ENCODE measurements at places on chromosomes 12 and 14. TPM values are rescaled to one million over a fixed set of nuclear protein-coding genes. Genes with fewer than 3 reads are reported as not detected.

- DNase-seq: no peak
Measured at GRCh38 chr12:89552376-89552775, 26.5 kb upstream of the POC1B start.

Gene DENND5B
- total RNA-seq: 26.2 TPM

DNA sequence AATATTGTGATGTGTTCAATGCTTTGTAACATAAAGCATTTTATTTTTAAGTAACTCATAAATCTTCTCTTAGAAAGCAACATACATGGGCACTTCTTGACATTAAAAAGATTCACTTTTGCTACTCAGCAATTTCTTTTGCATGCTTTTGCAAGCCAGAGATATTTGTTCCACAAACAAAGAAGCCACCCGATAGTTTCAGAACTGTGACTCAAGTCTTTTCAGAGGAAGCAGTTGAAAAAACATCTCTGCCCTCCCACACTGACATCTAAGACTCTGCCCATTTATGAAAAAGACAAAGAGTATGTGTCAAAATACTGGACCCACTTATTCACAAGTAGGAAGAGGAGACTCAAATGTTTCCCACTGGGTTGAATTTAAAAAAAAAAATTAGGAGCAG lies 7.5 kb downstream of the APPL2 start:
- DNase-seq: no peak

Gene KRT74
- 3.4 TPM for total RNA-seq

Gene ERBB3
- total RNA-seq: 3.1 TPM

GRCh38 chr14:61322799-61323290 lies 1.5 kb downstream of the PRKCH start:
- DNase-seq: peak; percentile 54

Gene HOXC10
- 3.4 TPM for total RNA-seq

- no peak for DNase-seq
Measured at GRCh38 chr14:91839749-91840148, 27.6 kb downstream of the TC2N start.

DNA sequence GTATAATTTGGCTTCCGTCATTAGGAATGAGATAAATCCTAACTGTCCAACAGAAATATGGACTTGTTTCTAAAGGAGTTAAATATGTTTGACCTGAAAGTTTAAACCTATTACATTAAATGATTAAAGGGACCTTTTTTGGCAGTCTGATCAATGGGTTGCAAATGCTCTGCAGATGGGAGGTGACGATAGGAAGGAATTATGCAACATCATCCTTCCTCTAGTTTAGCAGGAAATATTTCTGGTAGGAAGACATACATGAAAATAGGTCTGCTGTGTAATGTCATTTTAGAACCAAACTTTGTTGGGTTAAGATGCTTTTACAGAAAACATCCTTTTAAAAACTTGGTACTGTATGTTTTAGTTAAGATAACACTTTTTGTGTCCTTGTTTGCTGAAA lies 2.6 kb downstream of the LRRC10 start:
- DNase-seq: peak; percentile 14

Gene NRDE2
- 15.6 TPM for total RNA-seq

Gene KCNH3
- total RNA-seq: 0.24 TPM

DNA sequence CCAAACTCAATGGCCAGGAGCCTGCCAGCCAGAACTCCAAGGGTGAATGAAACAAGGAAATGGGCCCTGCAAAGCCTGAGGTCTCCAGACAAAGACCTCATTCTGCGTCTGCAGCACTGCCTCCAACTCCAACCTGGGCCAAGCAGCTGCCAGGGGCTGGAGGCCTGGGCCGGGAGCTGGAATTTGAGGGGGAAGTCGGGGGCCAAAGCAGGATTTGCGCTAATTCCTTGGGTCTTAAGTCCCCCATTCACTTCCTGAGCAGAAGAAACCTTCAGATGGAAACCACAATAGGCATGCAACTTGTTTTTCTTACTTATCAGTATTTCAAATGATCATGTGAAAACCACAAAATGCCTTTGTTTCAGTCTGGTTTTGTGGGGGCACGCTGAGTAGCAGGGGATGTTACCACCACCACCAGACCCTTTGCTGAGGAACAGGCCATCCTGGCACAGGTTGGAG lies 23.0 kb upstream of the TC2N start:
- DNase-seq: no peak

DNA sequence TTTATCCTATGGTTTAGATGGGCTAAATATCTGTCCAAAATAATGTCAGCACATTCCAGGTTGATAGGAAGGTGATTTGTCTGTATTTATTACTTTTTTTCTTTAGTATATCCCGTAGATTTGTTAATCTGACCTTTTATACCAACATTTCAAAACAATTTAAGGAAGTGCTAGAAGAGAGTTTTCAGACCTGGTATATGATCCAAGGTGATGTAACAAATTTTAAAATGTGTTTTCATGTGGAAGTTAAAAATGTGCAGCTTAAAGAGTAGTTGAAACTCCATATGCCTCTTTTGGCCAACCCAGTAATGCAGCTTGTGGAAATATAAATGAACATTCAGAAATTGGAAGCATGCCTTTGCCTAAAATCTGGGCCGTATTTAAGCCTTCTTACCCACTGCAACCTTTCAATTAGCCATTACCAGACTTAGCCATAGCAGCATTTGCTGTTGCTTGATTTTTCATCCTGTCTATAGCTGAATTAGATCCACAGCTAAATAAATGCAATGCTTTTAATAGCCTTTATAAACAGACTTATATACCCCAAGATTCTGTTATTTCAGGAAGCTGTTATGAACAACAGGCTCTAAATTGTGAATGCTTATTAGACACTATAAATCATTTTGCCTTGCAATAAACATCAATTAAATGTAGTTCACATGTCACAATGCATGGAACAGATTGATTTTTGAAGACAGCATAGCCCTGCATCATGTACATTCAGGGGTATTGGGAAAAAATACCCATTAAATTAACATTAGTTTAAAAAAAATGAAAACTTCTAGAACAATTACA lies 271.2 kb downstream of the PDZRN4 start:
- DNase-seq: peak; percentile 79

- peak; percentile 92 for DNase-seq
Measured at GRCh38 chr14:55123101-55123500, 6.0 kb upstream of the LGALS3 start.

DNA sequence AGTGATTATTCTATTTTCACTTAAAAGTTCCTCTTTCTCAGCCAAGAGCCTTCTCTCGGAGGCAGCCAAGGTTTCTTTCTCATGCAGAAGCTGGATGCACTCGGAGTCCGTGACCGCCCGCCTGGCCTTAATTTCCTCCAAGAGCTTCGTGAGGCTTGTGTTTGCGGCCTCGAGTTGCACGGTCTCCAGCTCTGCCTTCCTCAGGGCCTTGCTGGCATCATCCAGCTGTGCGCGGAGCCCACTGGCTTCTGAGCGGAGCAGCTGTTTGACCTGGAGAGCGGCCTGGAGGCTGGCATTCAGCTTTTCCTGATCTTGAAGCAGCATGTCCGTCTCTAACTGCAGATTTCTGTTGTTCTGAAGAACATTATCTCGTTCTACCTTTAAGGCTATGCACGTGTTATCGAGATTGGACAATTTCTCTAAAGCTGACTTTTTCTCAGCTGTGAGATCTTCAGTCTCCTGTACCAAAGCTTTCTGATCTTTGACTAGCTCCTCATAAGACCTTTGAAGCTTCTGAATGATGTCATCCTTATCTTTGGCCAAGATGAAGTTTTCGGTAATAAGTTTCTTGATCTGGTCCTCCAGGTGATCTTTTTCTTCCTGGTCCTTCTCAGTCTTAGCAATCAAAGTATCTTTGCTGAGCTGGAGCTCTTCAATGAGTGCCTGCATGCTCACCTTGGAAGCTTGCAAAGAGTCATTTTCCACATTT lies 57.2 kb upstream of the VPS33A start:
- no peak for DNase-seq

GRCh38 chr12:96872961-96873360 lies 34.1 kb upstream of the NEDD1 start:
- no peak for DNase-seq

DNA sequence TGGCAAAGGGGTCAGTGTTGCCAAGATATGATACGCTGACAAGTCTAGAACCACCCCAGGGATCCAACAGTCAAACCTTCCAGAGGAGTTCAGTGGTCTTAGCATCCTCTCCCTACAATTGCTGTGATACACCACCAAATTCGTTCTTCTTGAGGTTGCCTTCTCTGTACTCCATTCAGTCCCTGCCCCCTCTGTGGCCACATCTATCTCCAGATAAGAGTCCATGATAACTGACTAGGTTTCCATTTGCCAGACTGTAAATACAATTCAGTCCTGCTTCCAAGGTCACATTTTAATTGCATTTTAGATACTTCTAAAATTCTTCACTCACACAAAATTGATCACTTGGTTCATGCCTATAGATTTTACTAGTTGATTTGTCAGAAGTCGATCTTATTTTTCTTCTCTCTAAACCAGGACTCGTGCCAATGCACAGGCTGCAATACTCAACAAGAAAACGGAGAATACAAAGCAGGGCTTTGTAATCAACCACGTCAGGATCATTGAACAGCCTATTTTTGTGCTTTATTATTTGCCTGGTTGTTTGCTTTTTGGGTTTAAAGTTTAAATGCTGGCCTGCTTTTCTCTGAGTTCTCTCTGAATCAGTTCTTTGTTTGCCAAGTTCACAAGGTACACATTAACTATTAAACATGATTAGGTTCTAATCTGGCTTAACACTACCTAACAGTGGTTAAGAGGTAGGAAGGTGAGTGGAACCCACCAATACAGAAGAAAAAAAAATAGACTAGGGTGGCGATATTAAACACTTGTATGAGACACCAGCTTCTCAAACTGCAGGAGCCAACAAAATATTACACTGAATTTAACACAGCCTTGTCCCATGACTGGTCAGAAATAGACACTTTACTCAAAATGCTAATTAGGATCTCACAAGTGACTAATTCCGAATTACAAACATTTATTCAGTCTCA lies 5.3 kb upstream of the TSPAN8 start:
- DNase-seq: no peak

DNA sequence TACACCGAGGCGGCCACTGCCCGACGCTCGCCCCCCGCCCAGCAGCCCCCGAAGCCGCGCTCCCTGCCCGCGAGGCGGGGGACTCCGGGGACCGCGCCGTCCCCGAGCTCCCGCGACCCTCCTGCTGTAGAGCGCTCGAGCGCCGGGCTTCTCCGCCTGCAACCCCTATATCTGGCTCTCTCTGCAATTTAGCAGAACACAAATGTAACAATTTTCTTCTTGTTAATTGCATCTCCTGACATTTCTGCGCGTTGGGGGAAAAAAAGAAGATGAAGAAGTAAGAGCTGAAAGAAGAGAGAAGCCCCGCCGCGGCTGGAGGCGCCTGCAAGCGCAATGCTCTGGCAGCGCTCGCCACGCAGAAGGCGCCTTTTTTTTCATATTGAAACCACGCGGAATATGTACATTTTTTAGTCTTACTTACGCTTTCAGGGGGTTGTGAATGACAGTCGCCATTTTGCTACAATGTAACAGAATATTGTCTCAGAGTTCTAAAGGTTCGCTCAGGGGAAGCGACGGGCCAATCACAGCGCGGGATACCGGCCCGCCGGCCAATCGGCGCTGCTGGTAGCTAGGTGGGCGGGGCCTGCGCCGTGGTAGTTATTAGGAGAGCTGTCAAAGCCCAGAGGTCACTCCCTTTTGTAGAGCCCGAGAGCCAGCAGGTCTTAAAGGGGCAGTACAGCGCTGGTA lies at the start of gene DPF3:
Gene DPF3 (minus strand): TSS at position 466 of the 687 bp plus-strand sequence. CDS start 13 bp downstream, at position 453.
- peak; percentile 97 for DNase-seq

Gene PZP
- 2.6 TPM for total RNA-seq

DNA sequence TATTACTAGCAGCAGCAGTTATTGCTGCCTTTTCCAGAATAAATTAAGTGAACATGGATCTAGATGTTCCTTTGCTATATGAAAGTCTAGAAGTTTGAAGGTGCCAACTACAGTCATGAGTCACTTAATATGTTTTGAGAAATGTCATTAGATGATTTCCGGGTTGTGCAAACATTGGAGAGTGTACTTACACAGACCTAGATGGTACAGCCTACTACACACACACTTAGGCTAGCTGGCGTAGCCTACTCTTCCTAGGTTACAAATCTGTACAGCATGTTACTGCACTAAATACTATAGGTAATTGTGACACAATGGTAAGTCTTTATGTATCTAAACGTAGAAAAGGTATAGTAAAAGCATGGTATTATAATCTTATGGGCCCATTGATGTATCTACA lies 368.1 kb downstream of the PDZRN4 start:
- no peak for DNase-seq

Gene EID3
- 22.6 TPM for total RNA-seq

GRCh38 chr12:94149119-94149780 lies 873 bp downstream of the PLXNC1 start:
- no peak for DNase-seq

DNA sequence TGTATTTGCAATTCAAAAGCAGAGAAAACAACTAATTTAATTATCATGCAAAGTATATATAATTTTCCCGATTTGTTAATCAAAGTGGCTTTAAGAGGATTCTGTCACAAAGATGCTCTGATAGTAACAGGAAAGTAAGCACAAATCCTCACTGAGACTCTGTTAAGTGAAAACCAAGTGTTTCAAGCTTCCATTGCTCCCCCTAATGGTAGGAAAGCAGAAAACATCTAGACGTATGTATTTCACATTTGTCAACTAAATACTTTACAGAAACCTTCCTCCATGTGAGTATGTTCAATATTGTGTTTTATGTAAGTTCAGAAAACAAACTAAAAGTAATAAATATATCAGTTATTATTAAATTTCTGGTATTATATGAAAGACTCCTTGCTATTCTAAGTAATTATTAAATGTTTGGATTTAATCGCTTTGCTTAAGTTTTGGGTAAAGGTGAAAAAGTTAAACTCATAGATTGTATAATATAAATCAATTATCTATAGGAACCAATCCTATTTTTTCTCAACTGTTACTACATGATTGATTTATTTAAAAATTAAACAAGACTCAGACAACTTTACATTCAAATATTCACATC lies 1.5 kb upstream of the NTS start:
- DNase-seq: peak; percentile 68

Gene WSCD2
- 1.2 TPM for total RNA-seq

DNA sequence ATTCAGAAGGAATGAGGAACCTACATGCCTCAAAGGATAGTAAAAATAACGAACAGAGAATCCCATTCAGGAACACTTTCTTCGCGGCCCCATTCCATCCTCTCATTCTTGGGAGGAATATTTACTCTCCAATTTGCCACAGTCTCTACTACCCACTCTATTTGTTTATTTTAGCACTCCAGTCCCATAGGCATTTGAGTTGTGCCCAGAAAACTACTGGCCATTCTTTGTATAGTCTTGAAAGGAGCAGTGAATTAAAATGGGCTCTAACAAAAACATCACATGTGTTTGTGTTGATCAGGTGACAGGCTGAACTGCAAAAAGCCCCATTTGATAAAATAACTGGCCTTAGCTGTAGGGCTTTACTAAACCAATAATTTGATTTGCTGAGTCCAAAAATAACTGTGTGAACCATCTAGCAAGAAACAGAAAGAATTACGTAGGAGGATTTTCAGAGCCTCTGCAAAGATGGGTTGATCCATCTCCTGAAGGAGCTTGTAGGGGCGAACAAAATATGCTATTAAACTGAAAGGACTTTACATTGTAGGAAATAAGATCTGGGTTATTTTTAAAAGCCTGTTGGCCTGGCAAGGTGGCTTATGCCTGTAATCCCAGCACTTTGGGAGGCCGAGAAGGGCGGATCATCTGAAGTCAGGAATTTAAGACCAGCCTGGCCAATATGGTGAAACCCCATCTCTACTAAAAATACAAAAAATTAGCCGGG lies 142.3 kb upstream of the CPNE8 start:
- peak; percentile 71 for DNase-seq

Gene SDR9C7
- not detected for total RNA-seq

GRCh38 chr14:96599076-96599475 lies 96.9 kb downstream of the PAPOLA start:
- DNase-seq: no peak

Measured in umbilical cord (tissue), 2 donors.